ENCODE measurements at places on chromosomes 16 and 17. TPM values are rescaled to one million over a fixed set of nuclear protein-coding genes. Genes with fewer than 3 reads are reported as not detected.
A peak's percentile ranks its signal among the peaks of the same experiment; 100 is the strongest.

- H3K4me3 ChIP-seq = no peak overlapping the region
- no peaks in the 10 kb centered on the region for H3K27me3 ChIP-seq
- H3K36me3 ChIP-seq = no peaks in the 10 kb centered on the region
- no peak overlapping the region for H3K27ac ChIP-seq
- peaks cover 5% of the 10 kb centered on the region for H3K4me1 ChIP-seq
These were observed 4.8 kb downstream of the GAA start for GRCh38 chr17:80106176-80106575.

- no peak for DNase-seq
- peaks cover 30% of the 10 kb centered on the region for H3K4me1 ChIP-seq
- no peaks in the 10 kb centered on the region for H3K27me3 ChIP-seq
- peak overlapping the region; percentile 81 for H3K27ac ChIP-seq
These were observed 1.1 kb upstream of the STUB1 start for GRCh38 chr16:678858-679813.

DNA sequence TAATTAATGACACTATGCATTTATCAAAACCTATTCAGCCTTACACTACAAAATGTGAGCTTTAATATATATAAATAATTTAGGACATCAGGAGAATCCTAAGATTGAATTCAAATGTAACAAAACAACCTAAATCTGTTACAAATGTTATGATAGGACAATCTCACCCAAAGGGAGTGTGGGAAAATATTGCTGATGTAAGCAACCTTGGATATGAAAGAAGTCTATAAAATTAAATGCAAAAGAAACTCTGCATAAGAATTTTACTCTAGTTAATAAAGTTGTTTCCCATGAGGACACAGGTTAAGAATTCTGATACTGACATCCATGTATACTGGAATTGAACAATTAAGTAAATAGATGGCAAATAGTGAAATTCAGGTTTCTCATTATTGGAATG lies 424.5 kb upstream of the MON1B start:
- DNase-seq = no peak
- no peaks in the 10 kb centered on the region for H3K4me1 ChIP-seq
- H3K27ac ChIP-seq = no peak overlapping the region
- no peaks in the 10 kb centered on the region for H3K36me3 ChIP-seq
- H3K4me3 ChIP-seq = no peak overlapping the region

Gene SLC6A4
- not detected for total RNA-seq

Gene TGFB1I1
- 32.5 TPM for total RNA-seq

Gene PRSS36
- 0.23 TPM for total RNA-seq

Gene DDX5
- 411 TPM for total RNA-seq

GRCh38 chr16:20628213-20628612 lies 52.0 kb upstream of the ACSM2B start:
- no peaks in the 10 kb centered on the region for H3K4me1 ChIP-seq
- no peak for DNase-seq
- H3K36me3 ChIP-seq = no peaks in the 10 kb centered on the region

GRCh38 chr16:46883353-46883689 lies 841 bp upstream of the GPT2 start:
- peaks cover 6% of the 10 kb centered on the region for H3K4me1 ChIP-seq
- H3K27ac ChIP-seq = peak overlapping the region; percentile 79
- H3K27me3 ChIP-seq = 0 out of 2 replicates have a peak, but pooled peaks cover 2% of the 10 kb centered on the region
- H3K36me3 ChIP-seq = no peaks in the 10 kb centered on the region
- H3K4me3 ChIP-seq = peak overlapping the region; percentile 77
- no peak for DNase-seq

DNA sequence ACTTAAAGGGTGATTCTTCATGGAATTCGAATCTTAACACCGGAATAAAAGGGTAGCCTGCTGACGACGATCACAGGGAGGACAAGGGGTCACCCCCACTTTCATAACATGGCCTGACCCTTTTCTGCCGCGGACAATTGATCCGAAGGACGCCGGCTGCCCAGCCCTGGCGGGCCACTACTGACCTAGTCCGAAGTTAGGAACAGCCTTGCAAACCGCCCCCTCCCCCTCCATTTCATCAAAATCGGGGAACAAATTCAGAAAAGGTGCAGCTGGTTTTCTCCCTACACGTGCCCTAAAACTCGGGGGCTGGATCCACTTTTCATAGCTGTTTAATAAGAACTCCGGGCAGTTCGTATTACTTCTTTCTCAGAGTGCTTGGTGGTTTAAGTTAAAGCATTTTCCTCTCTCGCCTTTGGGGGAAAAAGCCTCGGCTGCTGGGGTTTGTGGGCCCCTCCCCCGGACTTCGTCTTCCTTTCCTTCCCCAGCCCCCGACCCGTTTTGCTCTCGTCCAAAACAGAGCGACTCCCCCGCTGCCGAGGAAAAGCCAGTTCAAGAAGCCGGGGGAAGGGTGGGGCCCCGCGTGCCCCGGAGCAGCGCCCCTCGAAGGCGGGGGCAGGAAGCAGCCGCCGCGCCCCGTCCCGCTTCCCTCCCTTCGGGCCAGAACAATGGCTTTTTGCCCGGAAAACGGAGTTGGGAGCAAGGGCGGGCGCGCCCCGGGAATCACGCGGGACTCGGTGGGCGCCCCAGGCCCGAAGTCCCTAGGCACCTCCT lies 641 bp upstream of the CBX2 start:
- peak overlapping the region; percentile 57 for H3K27ac ChIP-seq
- peaks cover 3% of the 10 kb centered on the region for H3K36me3 ChIP-seq
- peak overlapping the region; percentile 60 for H3K4me3 ChIP-seq
- peaks cover 20% of the 10 kb centered on the region for H3K4me1 ChIP-seq

- no peak for DNase-seq
- no peak overlapping the region for H3K27ac ChIP-seq
- H3K27me3 ChIP-seq = no peaks in the 10 kb centered on the region
These were observed 4.8 kb downstream of the XYLT2 start for GRCh38 chr17:50350733-50351132.

Gene OTOA
- total RNA-seq = not detected

DNA sequence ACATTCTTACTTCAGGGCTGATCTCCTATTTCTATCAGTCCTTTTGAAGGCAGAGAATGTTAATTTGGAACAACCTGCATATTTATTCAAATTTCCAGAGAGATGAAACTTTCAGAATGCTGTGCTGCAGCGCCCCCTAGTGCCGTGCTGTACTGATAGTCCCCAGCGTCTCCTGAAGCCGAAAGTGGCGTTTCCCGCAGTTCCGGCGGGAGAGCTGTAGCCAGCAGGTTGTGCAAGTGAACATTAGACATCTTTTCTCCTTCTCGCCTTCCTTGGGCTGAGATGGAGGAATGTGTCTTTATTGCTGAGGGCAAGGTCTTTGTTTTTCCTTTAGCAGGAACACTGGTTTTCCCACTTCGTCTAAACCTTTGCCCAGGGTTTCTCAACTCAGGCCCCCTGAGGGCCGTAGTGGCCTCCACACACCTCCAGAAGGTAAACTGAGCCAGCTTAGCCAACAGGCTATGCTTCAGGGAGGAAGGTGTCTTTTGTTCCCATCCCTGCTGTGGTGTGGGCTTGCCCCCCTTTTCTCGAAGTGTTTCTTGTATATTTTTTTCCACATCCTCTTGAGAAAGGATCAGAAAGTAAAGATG lies 26.4 kb downstream of the USP10 start:
- peak overlapping the region; percentile 98 for H3K27ac ChIP-seq
- H3K36me3 ChIP-seq = no peaks in the 10 kb centered on the region
- DNase-seq = no peak

GRCh38 chr17:39538866-39539265 lies 68.9 kb downstream of the NEUROD2 start:
- no peak for DNase-seq
- H3K27me3 ChIP-seq = no peaks in the 10 kb centered on the region
- no peaks in the 10 kb centered on the region for H3K4me1 ChIP-seq

Gene CDRT15
- not detected for total RNA-seq

DNA sequence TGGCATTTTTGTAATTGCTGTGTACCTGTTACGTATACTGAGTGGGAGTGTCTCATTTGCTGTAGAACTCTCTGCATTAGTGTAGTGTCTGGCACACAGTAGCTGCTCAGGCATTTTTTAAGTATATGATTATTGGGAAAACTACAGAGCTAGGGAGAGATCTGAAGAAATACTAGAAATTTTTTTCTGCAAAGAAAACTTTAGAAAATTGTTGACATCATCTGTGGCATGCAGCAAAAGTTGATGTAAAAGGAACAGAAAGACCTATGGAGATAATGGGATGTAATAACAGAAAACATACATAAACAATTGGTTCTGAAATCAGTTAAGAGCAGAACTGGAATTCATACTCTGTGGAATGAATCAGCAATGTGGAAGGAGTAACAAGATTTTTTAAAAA lies 11.6 kb downstream of the CLTC start:
- no peaks in the 10 kb centered on the region for H3K27me3 ChIP-seq
- no peaks in the 10 kb centered on the region for H3K36me3 ChIP-seq
- DNase-seq = no peak
- H3K4me3 ChIP-seq = no peak overlapping the region
- H3K4me1 ChIP-seq = peaks cover 10% of the 10 kb centered on the region

DNA sequence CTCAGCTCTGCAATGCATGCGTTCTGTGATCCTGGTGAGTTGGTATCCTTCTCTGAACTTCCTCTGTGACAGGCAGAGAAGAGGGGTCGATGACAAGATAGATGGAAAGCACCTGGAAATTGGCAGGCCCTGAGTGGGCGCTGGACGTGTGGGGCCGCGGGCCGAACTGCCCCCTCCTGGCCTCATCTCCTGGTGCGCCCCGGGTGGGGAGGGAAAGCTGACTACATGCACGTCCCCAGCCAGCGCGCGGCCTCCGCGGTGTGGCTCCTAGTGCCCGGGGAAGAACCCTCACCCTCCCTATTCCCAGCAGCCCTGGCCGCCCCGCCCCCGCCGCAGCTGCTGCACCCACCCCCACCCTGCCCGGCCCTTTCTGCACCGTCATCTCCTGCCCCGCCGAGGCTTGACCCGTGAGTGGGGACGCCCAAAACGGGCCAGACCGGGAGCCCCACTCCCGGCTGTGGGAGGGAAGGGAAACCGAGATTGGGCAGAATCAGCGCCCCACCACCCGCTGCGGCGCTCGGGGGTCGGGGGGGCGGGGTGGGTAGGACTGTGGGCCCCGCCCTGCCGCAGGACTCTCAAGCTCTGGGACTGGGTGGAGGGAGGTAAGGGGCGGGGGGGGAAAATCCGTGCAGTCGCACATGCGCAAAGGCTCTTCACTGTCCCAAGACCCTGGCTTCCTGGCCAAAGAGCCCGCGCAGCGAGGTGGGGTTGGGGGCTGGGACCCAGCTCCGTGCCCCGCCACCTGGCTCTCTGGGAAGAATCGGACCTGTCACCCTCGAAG lies at the start of gene NOL3:
TSS of gene NOL3 (plus strand) at position 371 of the 781 bp plus-strand sequence.
- H3K27me3 ChIP-seq = no peaks in the 10 kb centered on the region
- peak within 1 kb of the TSS; percentile 38 for H3K4me3 ChIP-seq
- no peak for DNase-seq
- H3K4me1 ChIP-seq = peaks cover 18% of the 10 kb centered on the region

- no peak for DNase-seq
- H3K27me3 ChIP-seq = no peaks in the 10 kb centered on the region
- no peaks in the 10 kb centered on the region for H3K36me3 ChIP-seq
- peak overlapping the region; percentile 92 for H3K27ac ChIP-seq
- H3K4me1 ChIP-seq = peaks cover 87% of the 10 kb centered on the region
These were observed 18.9 kb downstream of the ARHGAP17 start for GRCh38 chr16:24996301-24996700.

Data from Panc1 (cell line).